Amygdala (tissue), 56 donors: ENCODE measurements at places on chromosomes 7 and 10.

GRCh38 chr7:106029451-106029850 is 66.4 kb downstream of the CDHR3 start:
- DNase-seq, result no peak

DNA sequence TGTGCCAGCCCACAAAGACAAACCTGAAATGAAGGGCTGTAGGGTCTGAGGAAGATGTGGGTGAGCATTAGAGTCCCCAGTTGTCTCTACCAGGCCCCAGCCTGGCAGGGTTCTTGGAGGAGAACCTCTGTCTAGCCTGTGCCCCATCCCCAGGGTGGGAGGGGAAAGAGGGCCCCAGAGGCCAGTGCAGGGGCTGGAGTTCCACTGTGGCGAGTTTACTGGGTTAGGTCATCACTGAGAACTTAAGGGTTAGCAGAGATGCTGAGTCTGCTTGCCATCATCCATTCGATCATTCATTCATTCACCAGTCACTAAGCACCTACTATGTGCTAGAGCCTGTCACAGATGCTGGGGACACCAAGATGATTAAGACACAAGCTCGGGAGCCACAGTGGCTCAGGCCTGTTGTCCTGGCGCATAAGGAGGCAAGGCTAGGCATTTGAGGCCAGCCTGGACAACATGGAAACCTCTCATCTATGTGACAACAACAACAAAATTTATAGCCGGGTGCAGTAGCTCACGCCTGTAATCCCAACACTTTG is 2.6 kb downstream of the ANKRD2 start:
- no peak for DNase-seq

- no peak for DNase-seq
These were observed 32.3 kb downstream of the RASGEF1A start for GRCh38 chr10:43234471-43235041.

DNA sequence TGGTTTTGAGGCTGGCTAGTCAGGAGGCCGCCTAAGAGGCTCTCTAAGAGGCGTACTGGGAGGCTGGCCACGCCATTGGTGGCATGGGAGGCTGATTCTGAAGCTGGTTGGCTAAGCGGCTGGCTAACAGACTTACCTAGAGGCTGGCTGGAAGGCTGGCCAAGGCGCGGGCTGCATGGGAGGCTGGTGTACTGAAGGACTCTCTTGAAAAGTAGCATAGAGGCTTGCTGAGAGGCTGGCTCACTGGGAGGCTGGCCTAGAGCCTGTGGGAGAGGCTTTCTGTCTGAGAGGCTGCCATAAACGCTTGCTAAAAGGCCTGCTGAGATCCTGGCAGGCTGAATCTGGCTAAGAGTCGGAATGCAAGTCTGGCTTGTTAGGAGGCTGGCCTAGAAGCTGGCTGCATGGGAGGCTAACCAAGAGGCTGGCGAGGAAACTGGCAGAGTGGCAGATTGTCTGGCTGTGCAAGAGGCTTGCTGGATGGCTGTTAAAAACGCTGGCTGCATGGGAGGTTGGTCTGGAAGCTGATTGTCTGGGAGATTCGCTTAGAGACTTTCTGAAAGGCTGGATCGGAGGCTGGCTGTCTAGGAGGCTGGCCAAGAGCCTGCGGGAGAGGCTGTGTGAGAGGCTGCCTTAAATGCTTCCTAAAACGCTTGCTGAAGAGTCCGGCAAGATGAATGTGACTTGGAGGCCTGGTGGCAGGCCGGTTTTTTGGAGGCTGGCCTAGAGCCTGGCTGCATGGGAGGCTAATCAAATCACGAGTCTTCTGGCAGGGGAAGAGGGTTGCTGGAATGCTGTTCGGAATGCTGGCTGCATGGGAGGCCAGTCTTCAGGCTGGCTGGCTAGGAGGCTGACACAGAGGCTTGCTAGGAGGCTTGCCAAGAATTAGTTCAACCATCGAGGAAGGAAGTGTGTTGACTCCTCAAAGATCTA is 134.2 kb downstream of the OR13A1 start:
- no peak for DNase-seq
